Stimulated activated CD4-positive, alpha-beta T cell treated with anti-CD3 and anti-CD28 coated beads, Interleukin-15, amount 100 ng/mL, for 1 hour (primary cell): ENCODE measurements at places on chromosomes 3 and 15.

DNA sequence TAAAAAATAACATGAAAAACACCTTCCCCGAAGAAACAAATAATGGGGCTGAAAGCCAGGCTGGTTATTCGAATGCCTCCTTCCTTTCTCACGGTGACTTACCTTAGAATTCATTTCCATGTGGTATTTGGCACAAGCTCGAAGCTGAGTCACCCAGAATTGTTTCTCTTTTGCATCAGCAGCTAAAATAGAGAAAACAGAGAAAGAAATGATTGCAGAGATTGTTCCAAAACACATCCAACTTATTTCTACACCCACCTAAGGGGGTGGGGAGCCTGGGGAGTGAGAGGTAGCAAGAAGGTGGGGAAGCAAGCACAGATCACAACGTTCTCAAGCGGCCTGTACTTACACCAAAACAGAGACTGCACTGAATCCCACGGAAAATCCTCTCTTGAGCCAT, 104.7 kb downstream of the OSBPL10 start:
- no peak for DNase-seq

DNA sequence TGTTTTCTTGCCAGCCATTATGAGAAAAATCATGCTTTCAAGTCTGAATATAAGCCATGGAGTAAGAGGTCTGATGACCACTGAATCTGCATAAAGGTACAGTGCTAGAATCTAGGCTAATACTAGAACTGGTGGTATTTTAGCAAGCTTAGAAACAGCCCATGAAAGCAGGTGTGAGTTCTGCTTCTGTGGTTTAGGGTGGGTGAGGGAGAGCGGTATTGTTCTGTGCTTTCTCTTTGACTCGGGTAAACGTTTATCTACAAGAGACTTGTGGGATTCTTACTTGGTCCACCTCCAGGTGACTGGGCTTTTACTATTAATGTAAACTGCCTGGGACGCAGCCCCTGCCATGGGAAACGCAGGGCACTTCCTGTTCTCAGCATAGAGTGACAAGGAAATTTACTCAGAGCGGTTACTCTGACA, 55.2 kb downstream of the PGPEP1L start:
- DNase-seq = no peak

- DNase-seq = no peak
Observed at GRCh38 chr3:134378818-134379217, 4.6 kb upstream of the AMOTL2 start.

- DNase-seq = no peak
Observed at GRCh38 chr15:26013981-26014380, 150.9 kb upstream of the ATP10A start.

- DNase-seq = no peak
Observed at GRCh38 chr3:65146179-65146578, 458.4 kb upstream of the ADAMTS9 start.

GRCh38 chr3:115857518-115858136, 234.3 kb downstream of the GAP43 start:
- DNase-seq = no peak

DNA sequence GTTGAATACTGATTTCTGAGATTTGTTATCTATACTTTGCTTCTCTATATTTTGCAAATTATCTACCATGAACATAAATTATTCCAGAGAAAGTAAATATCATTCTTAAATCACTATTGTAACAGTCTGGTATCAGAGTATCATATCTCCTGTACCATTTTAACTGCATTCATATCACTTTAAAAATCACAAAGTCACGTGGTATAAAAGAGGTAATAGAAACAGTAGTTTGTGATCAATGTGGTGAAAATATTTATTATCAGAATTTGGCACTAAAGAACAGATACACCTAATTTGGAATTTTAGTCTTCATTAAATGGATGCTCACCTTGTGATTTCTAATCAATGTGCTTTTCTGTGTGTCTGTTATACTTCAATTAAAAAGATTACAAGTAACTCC, 47.8 kb downstream of the P3H2 start:
- DNase-seq = no peak

GRCh38 chr15:34359416-34359815, 7.6 kb downstream of the LPCAT4 start:
- DNase-seq = no peak

GRCh38 chr3:74631351-74632140, 17.1 kb upstream of the CNTN3 start:
- no peak for DNase-seq

DNA sequence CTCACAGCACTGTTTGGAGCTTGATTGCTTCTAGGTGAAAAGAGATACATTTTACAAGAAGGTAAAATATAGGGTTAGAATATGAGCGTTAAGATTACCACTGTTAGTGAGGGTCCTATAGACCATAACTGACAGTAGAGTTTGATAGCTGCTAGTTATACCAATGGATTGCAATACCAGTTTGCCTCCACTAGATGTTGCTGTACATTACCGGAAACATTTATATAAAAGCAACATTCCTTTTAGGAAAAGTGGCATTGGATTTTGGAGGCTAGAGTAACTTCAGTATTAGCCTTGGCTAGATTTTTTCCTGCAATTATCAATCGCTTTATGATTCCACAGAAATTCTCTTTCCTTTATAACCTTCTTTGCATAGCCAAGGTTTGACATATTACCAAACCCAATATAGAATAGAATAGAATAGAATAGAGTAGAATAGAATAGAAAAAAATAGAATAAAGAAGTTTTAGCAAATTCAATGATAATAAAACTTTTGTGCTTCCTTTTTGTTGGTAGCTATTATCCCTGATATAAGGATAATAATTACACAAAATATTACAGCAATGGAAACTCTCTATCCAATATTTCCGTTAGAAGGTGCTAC, 1093.6 kb upstream of the ALCAM start:
- DNase-seq = no peak

- no peak for DNase-seq
Observed at GRCh38 chr3:8201886-8202285, 299.7 kb upstream of the LMCD1 start.

GRCh38 chr3:7709376-7710082, 792.1 kb upstream of the LMCD1 start:
- no peak for DNase-seq

DNA sequence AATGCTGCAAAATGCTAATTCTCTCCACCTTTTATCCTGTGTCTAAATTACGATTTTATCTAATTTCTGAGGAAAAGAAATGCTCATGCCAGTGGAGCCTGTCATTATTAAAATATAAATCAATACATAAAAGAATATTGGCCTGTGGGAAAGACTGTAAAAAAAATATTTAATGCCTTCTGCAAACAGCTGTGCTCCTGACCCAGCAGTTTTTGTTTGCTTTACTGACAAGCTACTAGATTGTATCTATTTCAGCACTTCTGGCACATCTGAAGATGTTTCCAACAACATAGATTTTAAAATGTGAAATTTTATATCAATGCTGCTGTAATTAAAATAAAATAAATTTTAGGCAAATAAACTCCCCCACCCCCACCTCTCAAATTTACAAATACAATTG, 493.6 kb upstream of the AGTR1 start:
- DNase-seq = no peak

DNA sequence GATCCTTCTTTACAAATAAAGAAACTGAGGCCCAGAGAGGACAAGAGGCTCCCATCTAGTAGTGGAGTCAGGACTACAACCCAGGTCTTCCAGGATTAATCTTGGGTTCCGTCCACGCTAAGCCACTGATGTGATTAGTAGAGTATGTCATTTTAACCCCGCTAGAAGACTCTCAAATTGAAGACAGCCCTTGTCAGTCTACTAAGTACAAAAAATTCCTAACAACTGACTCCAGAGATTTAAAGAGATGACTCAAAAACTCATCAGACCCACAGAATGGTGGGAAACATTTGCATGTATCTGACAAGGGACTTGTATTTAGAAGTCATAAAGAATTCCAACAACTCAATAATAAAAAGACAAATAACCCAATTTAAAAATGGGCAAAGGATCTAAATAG, 145.3 kb downstream of the CNTN3 start:
- no peak for DNase-seq

- no peak for DNase-seq
Observed at GRCh38 chr3:24264748-24265158, 229.9 kb downstream of the THRB start.

DNA sequence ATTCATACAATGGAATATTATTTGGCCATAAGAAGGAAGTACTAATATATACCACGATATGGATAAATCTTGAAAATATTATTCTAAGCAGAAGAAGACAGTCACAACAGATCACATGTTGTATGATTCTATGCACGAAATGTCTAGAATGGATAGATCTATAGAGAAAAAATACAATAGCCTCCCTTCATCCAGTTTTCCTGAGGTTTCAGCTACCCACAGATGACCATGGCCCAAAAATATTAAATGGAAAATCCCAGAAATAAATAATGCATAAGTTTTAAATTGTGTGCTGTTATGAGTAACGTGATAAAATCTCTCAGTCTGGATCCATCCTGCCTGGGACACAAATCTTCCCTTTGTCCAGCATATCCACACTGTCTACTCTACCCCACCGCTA, 162.2 kb upstream of the ST8SIA2 start:
- no peak for DNase-seq

DNA sequence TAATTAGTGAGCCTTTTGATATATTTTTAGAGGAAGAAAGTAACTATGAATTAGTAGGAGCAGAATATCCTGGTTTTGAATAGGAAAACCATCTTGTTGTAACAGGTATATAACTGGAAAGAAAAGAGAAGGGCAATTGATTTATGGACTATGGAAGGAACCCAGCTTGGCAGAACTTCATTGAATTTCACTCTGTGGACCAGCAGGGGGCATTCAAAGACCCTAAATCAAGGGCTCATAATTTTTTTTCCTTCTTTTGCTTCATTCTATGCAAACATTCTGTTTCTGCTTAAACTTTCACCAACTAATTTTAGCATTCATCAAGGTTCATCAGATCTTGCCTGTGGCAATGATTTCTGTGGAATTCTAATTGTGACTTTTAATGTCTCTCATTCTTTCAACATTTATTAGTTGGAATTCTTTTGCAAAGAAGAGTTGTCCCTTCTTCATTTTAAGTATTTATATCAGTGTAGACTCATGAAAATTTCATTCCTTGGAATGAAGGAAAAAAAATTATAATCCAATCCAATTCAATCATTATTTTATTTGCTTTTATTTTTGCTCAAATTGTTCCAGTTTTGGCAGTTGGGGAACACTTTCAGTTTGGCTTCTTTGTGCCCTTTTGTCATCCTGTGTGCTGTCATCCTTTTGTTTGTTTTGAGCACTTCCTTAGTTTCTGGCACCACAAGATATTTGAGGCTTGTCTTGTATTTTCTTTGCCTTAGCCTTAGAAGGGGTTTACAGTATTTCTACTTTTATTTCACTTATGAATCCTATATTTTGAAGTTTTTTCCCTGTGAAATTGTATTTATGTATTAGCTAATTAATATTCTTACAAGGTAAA, 30.4 kb downstream of the NXPE3 start:
- DNase-seq = no peak

GRCh38 chr3:171407759-171408158, 52.4 kb downstream of the TNIK start:
- no peak for DNase-seq

DNA sequence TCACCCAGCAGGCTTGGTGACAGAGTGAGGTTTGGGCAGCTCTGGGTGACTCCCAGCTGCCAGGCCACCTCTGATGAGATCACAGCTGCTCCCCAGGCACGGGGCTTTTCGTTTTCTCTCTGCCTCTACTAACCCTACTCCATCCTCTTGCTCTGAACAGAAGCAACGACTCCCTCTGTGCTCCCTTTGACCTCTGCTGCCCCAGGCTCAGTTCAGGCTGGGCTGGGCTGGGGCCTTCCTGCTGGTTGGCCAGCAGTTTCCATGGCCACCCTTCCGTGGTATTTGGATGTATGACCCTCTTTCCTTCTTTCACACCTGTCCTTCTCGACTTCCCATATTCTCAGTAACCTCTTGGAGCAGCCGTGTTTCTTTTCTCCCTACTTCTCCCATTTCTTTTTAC, 8.6 kb downstream of the RGMA start:
- no peak for DNase-seq

DNA sequence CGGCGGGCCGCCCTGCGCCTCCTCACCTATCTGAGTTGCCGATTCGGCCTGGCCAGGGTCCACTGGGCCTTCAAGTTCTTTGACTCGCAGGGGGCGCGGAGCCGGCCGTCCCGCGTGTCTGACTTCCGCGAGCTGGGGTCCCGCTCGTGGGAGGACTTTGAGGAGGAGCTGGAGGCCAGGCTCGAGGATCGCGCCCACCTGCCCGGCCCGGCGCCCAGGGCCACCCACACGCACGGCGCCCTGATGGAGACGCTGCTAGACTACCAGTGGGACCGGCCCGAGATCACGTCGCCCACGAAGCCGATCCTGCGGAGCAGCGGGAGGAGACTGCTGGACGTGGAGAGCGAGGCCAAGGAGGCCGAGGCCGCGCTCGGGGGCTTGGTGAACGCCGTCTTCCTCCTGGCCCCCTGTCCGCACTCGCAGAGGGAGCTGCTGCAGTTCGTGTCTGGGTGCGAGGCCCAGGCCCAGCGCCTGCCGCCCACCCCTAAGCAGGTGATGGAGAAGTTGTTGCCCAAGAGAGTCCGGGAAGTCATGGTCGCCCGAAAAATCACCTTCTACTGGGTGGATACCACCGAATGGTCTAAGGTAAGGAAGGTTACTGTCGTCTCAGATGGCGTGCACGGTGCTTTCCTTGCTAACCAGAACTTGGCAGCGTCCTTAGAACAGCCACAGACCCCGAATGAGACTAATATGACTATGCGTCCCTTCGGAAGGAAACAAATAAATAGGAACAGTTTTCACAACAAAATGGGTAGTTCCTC, 567 bp downstream of the TICRR start:
- DNase-seq = no peak

GRCh38 chr3:71926262-71926600, 141.3 kb upstream of the PROK2 start:
- DNase-seq = no peak

GRCh38 chr3:176037636-176038035, 1159.6 kb downstream of the TBL1XR1 start:
- no peak for DNase-seq

GRCh38 chr3:158702815-158703481, 29.3 kb downstream of the RARRES1 start:
- no peak for DNase-seq

GRCh38 chr3:151795276-151795675, 18.6 kb upstream of the AADAC start:
- no peak for DNase-seq
